Hair follicular keratinocyte (primary cell): ENCODE measurements at places on chromosomes 1 and 21. TPM values are rescaled to one million over a fixed set of nuclear protein-coding genes. Genes with fewer than 3 reads are reported as not detected.

The SLC2A5 gene
- under 0.01 and 0.46 TPM in 2 replicates for total RNA-seq

The F3 gene
- 773 and 963 TPM in 2 replicates for total RNA-seq

The AMPD2 gene
- total RNA-seq: 29.0 and 31.2 TPM in 2 replicates

The FALEC gene
- total RNA-seq: not detected in 2 replicates

The C1orf141 gene
- not detected in 2 replicates for total RNA-seq

The NES gene
- 0.31 and 0.57 TPM in 2 replicates for total RNA-seq

The CNKSR1 gene
- 12.1 and 14.1 TPM in 2 replicates for total RNA-seq

The FMO5 gene
- 0.08 and 0.39 TPM in 2 replicates for total RNA-seq

The ADGRB2 gene
- total RNA-seq: 0.19 and 0.39 TPM in 2 replicates

The PDC gene
- not detected in 2 replicates for total RNA-seq

The GBP4 gene
- under 0.01 and 0.04 TPM in 2 replicates for total RNA-seq

The PLA2G2C gene
- total RNA-seq: not detected in 2 replicates

The BMP8B gene
- total RNA-seq: 0.04 and 0.08 TPM in 2 replicates

The NGF gene
- total RNA-seq: not detected in 2 replicates

The GLIS1 gene
- total RNA-seq: 0.04 TPM in 1 of 2 replicates, not detected in the other

The BSND gene
- not detected in 2 replicates for total RNA-seq

The BATF3 gene
- 0.80 TPM in 1 of 2 replicates, not detected in the other for total RNA-seq

The PLEKHG5 gene
- total RNA-seq: 28.8 and 57.3 TPM in 2 replicates

The NBPF4 gene
- total RNA-seq: not detected in 2 replicates

The TTC24 gene
- total RNA-seq: not detected in 2 replicates

The RGS13 gene
- not detected in 2 replicates for total RNA-seq

The FCRL4 gene
- total RNA-seq: not detected in 2 replicates

The AGT gene
- total RNA-seq: not detected in 2 replicates

The LENEP gene
- not detected in 2 replicates for total RNA-seq

The NCAM2 gene
- 0.04 TPM in 1 of 2 replicates, not detected in the other for total RNA-seq

The HEYL gene
- 0.08 TPM in 1 of 2 replicates, not detected in the other for total RNA-seq

The RGSL1 gene
- not detected in 2 replicates for total RNA-seq

The TLR5 gene
- 0.08 and 0.27 TPM in 2 replicates for total RNA-seq

The C1orf94 gene
- not detected in 2 replicates for total RNA-seq
